ENCODE measurements at places on chromosomes 11 and 22.

DNA sequence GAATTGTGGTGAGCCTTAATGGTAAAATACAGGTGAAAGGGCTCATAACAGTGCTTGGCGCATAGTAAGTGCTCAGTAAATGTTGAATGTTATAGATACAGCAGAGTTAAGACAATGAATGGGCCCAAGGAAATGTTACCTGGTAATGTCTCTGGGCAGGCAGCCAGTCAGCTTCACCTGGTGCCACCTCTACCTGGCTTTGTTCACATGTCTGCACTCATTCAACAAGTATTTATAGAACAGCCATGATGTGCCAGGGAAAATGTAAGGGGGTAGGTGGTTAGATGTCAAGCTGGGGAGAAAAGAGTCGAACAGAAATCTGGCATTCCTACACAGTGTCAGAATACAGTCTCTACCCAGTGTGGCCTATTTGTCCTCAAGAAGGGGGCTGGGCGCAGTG, 238.8 kb upstream of the SYN3 start:
- no peak for DNase-seq

- no peak for DNase-seq
These were observed 3.6 kb upstream of the MED15 start for GRCh38 chr22:20503816-20504215.

DNA sequence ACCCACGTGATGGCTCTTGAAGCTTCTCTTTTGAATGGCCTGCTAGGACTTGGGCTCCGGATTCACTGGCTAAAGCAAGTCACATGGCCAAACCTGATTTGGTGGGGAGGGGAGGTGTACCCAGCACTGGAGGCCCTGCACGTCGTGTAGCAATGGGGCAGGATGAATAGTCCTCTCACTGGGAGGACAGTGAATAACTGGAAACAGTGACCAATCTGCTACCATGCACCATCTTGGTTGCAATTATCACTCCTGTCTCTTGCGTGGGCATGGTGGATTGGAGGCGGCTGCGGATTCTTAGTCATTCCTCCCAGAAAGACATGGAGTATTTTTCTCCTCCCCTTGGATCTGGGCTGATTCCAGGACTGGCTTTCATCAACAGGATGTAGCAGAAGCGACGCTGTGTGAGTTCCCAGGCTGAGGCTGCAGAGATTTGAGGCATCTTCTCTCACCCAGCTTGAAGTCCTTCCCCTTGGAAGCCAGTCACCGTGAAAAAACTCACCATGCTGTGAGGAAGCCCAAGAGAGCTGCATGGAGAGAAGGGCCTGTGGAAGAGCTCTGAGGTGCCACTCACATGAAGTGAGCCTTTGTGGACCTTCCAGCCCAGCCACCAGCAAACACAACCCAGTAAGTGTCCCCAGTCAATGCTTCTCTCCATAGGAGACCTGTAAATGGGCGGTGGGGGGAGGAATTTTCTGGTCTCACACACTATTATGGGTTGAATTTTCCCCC, 70.4 kb downstream of the IGLL1 start:
- no peak for DNase-seq

GRCh38 chr11:68978931-68979594, 1.7 kb downstream of the MRGPRD start:
- no peak for DNase-seq

GRCh38 chr11:132037467-132037862, 667.0 kb downstream of the NTM start:
- no peak for DNase-seq

- DNase-seq = no peak
These were observed 4.4 kb downstream of the ABCG4 start for GRCh38 chr11:119153049-119153818.

GRCh38 chr11:11708256-11708655, 86.5 kb upstream of the GALNT18 start:
- no peak for DNase-seq

DNA sequence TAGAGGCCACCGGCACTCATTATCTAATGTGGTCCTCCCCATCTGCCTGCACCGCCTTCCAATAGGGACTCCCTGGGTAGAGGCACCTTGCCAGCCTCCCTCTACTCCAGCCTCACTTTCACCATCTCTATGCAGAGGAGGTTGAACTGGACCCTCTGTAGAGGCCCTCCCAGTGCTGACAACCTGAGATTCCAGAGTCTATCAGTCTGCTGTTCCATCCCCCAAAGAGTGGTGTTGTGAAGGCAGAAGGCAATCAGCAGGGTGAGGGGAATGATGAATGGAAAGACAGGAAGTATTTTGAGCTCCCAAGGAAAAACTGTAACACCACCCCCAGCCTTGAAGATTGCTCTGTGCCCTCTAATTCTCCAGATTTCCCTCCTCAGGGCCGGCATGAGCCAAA, 77.9 kb downstream of the THAP12 start:
- no peak for DNase-seq

GRCh38 chr11:47899801-47900200, 51.7 kb upstream of the NUP160 start:
- DNase-seq = no peak

DNA sequence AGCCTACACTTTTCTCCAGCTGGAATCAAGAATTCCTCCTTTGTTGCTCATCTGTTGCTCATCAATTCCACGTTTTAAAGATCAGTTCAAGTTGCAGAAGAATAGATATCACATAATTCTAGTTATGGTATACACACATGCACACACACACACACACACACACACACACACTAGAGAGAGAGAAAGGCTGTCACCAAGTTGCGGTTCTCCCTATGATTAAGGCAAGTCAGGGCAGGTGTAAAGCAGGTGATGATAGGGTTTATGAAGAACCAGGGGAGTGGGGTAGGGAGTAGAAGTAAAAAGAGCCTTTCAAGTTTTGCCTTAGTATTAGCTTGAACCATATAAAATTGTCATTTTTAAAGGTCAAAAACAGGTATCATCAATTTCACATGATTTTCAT, 31.7 kb upstream of the TMPRSS4 start:
- DNase-seq = no peak

GRCh38 chr11:32420937-32421901, 14.1 kb downstream of the WT1 start:
- no peak for DNase-seq

- DNase-seq = no peak
These were observed 538.8 kb upstream of the B3GAT1 start for GRCh38 chr11:134950692-134951304.

- DNase-seq = no peak
These were observed 10.3 kb downstream of the DHCR7 start for GRCh38 chr11:71437879-71438278.
